ENCODE measurements at places on chromosomes 6 and 20.

- no peak for DNase-seq
Observed at GRCh38 chr20:59988141-59988540, 29.9 kb downstream of the CDH26 start.

GRCh38 chr6:53616450-53617357, 48.9 kb downstream of the KLHL31 start:
- no peak for DNase-seq

DNA sequence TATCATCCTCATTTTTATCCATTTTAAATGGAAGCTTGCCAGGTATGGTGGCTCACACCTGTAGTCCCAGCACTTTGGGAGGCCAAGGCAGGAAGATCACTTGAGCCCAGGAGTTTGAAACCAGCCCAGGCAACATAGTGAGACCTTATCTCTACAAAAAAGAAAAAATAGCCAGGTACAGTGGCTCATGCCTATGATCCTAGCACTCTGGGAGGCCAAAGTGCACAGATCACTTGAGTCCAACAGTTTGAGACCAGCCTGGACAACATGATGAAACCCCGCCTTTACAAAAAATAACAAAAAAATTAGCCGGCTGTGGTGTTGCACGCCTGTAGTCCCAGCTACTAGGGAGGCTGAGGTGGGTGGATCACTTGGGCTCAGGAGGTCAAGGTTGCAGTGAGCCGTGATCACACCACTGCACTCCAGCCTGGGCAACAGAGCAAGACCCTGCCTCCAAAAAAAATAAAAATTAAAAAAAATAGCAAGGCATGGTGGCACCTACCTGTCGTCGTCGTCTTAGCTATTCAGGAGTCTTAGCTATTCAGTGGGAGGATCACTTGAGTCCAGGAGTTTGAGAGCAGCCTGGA, 89.0 kb downstream of the TCP11 start:
- DNase-seq: no peak

DNA sequence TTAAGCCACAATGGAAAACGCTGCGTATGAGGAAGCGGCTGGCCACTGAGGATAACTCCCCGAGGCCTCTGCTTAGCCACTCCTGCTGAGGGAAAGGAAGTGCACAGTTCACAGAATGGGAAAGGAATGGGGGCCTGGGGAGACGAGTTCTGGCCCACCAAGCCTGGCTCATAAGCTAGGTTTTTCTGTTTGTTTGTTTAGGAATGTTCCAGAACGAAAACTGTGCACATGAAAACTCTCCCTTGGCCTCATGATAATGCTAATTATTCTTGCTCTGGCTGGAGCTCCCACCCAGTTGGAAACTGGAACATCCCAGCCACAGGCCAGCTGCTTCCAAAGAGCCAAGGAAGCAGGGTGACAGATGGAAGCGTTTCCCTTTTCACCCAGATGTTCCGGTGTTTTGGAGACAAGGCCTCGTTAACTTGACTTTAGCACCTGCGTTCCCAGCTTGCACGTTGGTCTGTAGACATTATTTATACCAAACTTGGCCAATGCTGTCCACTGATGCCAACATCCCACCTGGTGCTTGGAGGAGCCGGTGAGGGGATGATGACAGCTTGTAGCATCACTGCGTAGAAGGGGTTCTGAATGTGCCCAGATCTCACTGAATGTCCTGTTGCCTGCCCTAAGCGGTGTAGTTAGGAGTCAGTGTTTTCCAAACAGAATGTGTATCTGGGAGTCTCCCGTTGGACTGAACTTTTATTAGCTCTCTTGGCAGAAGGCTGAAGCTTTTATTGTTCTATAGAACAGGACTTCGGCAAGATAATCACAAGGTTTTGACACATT, 34.5 kb downstream of the APCDD1L start:
- DNase-seq: no peak
